Fibroblast of skin of back (primary cell): ENCODE measurements at places on chromosomes 3 and 15.

DNA sequence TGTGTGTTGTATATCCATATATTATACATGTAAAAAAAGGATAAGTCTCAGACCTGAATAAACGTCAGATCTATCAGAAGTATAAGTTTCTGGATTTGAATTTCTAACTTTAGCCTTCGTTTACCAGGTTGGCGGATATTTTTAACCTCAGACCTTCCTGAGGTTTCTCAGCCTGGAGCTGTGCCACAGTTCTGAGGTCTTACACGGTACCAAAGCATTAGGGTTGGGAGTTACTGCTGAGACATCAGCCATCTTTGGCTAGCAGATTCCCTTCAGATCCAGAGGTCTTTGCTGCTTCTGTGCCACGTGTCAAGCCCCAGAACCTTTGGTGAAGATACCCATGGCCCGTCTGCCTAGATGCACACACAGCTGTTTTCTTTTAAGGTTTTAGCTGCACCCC lies 84.7 kb downstream of the PPP2R3A start:
- DNase-seq, result no peak

GRCh38 chr15:38073178-38073946 lies 138.9 kb downstream of the TMCO5A start:
- DNase-seq, result peak; percentile 59

DNA sequence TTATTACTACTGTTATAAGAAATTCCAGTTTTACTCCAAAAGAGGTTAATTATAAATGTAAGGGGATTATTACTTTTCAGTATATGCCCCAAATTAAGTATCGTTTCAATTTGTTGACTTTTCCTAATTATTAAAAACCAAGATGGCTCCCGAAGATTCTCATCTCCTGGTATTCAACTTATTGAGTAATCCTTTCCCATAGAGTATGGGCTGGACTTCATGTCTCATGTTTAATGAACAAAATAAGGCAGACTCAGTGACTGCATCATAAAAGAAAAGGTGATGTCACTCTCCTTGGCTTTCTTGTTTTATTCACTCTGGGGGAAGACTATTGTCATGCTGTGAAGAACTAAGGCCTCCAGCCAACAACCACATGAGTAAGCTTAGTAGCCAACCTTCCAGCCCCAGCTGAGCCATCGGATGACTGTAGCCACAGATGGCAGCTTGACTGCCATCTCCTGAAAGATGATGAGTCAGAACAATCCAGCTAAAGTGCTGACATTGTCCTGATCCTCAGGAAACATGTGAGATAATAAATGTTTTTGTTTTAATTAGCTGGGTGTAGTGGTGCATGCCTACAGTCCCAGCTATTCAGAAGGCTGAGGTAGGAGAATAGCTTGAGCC lies 17.3 kb downstream of the IGF2BP2 start:
- peak; percentile 97 for DNase-seq

DNA sequence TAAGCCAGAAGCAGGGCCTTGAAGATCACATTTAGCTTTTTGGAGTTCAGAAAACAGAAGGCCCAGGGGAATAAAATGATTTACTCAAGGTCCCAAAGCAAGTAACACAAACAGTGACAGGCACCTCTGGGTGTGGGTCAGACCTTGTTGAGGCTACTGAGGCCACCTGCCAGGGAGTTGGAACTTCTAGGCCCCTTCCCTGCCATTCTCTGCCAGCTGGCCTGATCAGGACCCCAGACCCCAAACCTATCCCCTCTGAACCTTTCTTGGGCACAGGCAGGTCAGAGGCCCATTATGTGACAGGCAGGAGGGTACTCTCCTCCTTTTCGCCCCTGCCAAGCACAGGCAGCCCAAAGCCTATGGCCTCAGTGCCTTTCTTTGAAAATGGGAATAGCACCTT lies 49.4 kb upstream of the ATP2B2 start:
- DNase-seq, result no peak

GRCh38 chr3:22506871-22507270 lies 696.3 kb upstream of the UBE2E2 start:
- DNase-seq, result no peak

DNA sequence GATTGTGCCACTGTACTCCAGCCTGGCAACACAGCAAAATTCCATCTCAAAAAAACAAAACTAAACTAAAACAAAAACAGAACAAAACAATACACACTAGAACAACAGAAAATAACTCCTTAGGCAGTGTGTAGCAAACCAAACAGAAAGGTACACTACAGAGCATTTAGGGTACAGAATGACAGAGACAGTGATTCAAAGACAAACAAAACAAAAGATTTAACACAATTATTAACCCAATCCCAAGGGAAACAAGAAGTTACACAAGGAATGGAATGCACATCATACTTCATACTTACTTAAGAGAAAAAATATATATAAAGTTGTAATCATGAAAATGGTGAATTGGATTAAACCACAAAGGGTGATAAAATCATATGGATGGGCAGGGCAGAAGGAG lies 12.9 kb downstream of the SLC25A20 start:
- peak; percentile 32 for DNase-seq

GRCh38 chr3:102360183-102360860 lies 74.5 kb upstream of the ZPLD1 start:
- DNase-seq, result no peak

GRCh38 chr3:191385101-191385500 lies 54.8 kb upstream of the UTS2B start:
- no peak for DNase-seq

GRCh38 chr15:96702589-96702988 lies 372.1 kb downstream of the NR2F2 start:
- DNase-seq, result no peak

- peak; percentile 18 for DNase-seq
Observed at GRCh38 chr3:168272343-168272985, 176.7 kb upstream of the GOLIM4 start.

- DNase-seq, result no peak
Observed at GRCh38 chr15:98390946-98391530, 257.3 kb upstream of the IGF1R start.

DNA sequence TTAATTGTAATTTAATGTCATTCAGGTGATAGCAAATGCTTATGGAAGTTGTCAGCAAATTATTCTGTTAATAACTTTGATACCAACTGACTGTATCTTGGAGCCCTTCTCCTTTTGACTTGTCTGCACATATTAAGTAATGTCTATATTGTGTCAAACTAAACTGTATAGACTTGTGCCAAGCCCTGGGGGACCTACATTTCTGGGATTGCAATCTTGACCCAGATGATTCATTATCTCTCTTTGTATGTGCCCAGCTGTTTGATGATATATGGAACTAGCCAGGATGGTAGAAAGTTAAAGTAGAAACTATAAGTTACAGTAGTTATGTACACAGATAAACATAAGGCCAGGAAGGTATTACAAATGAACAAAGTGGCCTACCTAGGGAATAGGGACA lies 402.8 kb upstream of the RARB start:
- DNase-seq, result peak; percentile 67

DNA sequence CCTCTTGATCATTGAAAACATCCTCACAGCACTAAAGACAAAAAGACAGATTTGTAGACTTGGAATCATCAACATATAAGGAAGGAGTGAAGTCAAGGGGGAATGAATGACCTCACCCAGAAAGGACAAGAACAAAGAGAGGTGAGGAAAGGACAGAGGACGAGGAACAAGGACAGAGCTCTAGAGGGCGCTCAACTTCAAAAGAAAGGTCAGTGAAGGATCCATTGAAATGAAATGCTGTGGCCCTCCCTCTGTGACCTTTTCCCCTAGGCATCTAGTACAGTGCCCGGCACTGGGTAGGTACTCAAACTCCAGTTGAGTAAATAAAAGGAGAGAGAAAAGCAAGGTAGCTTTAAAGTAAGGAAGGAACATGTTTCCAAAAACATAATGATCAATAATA lies 2.6 kb downstream of the ATP8B4 start:
- DNase-seq, result no peak

GRCh38 chr15:41424809-41425208 lies 7.9 kb downstream of the RTF1 start:
- DNase-seq, result no peak
